Fibroblast of the conjunctiva (primary cell): ENCODE measurements at places on chromosomes 4 and X.

GRCh38 chr4:114378305-114378903 is 220.2 kb upstream of the UGT8 start:
- peak; percentile 44 for DNase-seq

- peak; percentile 73 for DNase-seq
These were observed 81.6 kb downstream of the ZFX start for GRCh38 chrX:24231131-24231540.

DNA sequence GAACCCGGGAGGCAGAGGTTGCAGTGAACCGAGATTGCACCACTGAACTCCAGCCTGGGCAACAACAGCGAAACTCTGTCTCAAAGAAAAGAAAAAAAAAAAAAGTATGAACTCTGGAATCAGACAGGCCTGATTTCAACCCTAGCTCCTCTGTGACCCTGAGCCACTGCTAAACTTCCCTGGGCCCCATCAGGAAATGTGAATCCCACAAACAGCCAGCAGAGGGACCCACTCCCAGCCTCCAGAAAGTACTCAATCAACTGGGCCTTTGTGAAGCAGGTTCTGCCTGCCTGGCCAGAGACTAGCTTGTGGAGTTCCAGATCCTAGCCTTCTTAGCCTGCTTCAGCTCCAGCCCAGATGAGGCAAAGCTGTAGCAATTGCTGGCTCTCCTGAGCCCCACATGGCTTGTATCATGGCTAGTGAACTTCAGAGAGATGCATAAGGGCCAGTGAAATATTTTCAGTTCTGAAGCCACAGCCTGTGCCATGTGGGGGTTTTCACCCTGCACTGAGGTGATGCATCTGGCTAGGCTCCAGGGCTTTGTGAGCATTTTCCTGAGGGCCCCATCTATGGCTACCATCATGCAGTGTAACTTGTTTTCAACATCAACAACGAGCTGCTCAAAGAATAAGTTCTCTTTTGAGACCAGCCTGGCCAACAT is 7.2 kb upstream of the IDS start:
- DNase-seq, result no peak

DNA sequence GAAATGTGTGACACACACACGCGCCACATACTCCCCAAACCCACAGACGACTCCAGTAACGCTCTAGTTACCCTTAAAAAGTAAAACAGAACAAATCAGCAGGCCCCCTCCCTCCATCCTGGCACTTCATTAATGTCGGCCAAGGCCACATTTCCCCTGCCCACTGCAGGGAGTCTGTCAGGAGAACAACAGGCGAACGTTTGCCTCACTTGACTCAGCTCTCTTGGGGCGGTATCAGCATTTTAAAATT is 671 bp upstream of the FHIP1A start:
- DNase-seq, result no peak

DNA sequence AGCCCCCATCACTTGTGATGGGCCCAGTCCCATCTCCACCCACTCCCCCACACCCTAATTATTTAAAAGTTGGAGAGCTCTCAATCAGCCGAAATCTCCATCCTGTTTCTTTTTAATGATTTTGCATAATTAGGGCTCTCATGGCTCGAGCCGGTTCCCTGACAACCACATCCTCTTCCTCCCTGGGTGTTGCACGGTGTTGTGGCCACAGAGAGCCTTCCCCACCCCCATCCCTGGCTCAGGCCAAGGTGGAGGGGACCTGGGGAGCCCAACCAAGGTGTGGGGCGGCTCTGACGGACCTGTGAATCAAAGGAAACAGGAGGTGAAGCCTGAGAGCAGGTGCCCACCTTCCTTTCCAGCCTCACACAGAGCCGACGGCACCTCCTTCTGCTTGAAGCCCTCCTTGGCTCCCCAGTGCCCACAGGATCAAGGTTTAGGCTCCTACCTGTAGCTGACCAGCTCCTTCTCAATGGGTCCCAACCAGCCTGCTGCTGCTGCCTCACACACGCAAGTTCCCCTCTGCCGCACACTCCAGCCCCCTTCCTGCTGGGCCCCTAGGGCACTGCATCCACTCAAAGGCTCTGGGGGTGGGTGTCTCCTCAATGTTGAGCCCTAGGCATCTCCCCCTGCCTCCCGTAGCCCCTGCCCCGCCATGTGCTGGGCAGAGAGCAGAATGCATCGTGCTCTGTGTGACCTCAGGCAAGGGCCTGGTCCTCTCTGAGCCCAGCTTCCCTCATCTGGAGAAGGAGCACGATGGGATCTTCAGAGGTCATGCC is 68.7 kb downstream of the WFS1 start:
- no peak for DNase-seq

GRCh38 chr4:183096276-183096965 is 2.6 kb upstream of the WWC2 start:
- DNase-seq, result no peak

DNA sequence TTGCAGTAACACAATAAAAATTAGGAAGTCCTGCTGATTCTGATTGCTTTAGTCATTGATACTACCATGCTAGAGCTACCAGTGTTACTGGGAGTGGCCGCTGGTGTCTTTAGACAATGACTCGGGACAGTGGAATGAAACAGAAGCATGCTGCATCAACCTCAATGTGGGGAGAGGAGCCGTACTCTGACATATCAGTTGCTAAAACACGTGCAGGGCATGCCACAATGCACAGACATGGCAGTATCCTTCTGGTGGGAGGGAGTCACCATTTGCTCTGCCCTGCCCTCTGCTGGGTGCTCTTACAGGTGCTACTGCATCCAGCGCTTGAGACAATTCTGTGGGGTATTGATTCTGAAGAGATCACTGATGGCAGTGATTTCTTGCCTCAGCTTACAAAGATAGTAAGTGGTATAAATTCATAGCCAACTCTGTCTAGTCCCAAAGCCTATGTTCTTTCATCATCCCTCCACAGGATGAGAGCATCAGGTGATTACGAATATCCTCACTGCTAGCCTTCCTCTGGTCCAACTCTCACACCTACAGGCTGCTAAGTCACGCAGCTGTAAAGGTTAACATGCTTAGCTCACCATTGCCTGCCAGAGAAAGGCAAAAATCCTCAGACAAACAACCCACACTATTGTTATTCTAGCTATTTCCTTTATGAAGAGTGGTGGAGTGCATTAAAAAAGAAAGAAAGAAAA is 43.7 kb downstream of the NSG1 start:
- DNase-seq, result peak; percentile 47

DNA sequence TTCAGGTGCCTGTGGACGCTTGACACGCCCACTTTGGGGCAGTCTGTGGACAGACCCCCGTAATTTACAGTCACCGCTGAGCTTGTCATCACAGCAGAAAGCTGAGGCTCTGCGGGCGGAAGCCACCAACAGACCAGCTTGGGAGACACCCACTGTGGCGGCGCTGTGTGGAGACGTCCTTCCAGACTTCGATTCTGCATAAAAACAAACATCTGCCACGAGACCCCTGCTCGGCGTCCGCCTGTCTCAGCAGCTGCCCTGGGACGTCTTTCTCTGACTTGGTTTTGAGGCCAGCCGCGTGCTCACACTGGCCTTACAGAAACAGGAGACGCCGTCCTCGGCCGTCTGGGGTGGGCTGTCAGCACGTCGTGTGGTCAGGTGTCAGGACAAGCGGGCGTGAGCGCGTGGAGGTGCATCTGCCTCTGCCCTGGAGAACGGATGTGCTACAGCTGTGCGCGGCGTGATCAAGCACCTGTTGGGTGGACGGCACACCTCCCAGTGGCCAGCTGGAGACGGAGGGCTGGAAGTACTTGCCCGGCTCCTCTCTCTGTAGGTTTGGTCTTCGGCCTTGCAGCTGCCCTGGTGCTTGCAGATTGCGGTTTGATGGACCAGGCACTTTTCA is 37.5 kb downstream of the PIGG start:
- no peak for DNase-seq
